ENCODE measurements at places on chromosomes 7 and 10.

GRCh38 chr7:33831389-33832141 is 73.8 kb upstream of the BMPER start:
- no peak for DNase-seq

- DNase-seq = no peak
Measured at GRCh38 chr7:1939434-1940401, 269.6 kb downstream of the ELFN1 start.

GRCh38 chr7:145016068-145016467 is 180.2 kb upstream of the TPK1 start:
- DNase-seq = no peak

- DNase-seq = no peak
Measured at GRCh38 chr10:119225083-119225658, 17.8 kb downstream of the GRK5 start.

- DNase-seq = no peak
Measured at GRCh38 chr7:25375805-25376600, 147.7 kb upstream of the NPVF start.

- peak; percentile 93 for DNase-seq
Measured at GRCh38 chr10:46022978-46023702, 7.3 kb downstream of the NCOA4 start.

DNA sequence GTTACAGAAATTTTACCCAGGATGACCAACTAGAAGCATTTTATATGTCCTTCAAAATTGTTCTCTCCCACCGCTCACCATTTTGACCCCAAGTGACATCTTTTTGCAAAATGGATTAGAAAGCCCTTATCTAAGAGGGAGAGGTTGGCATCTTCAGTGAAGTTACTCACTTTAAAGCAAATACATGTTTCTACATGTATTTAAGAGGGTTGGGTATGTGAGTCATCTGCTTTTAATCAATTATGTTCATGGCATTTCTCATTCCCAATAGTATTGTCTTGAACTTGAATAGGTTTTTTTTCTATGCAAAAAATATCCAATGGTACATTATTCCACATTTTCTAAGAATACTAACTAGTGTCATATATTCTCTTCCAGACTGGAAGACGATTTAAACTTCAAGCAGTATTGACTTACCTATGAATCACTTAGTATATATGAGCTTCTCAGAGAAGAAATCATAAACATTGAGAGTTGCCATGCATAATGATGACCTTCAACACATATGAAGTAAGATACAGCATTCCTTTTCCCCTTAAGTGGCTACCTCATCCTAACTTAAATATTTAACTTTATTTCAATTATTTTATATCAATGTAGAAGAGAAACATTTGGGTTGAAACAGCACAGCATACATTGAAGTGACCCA is 132.8 kb downstream of the POLR1F start:
- DNase-seq = no peak

GRCh38 chr7:65390588-65390987 is 16.9 kb downstream of the ZNF92 start:
- no peak for DNase-seq

GRCh38 chr10:118409295-118409694 is 67.2 kb upstream of the FAM204A start:
- DNase-seq = no peak

DNA sequence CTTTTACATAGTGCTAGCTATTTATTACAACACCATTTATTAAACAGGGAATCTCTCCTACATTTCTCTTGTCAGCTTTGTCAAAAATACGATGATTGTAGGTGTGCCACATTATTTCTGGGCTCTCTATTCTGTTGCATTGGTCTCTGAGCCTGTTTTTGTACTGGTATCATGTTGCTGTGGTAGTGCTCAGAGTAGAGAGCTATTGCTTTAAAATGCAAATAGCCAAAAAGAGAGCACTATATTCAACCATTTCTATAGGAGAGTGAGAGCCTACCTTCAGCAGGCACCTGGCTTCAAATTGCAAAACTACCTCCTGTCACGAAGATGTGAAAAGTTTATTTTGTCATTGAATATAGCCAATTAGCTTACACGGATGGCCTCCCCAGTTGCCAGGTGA is 8.1 kb downstream of the ZNF92 start:
- DNase-seq = no peak

DNA sequence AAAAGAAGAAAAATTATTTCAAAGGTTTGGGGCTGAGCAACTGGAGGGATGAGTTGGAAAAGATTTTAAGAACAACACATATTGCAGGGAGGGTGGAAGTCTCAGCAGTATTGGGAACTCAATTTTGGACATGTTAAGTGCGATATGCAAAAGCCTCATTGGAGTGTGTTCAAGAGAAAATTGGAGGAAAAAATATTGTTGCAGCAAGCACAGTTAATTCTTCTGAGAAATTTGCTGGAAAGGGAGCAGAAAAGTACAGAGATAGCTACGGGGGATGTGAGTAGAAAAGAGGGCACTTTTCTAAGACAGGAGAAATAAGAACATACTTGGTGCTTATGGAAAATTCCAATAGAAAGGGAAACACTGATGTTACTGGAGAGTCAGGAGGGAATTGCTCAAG is 59.8 kb upstream of the MAGI2 start:
- DNase-seq = no peak

DNA sequence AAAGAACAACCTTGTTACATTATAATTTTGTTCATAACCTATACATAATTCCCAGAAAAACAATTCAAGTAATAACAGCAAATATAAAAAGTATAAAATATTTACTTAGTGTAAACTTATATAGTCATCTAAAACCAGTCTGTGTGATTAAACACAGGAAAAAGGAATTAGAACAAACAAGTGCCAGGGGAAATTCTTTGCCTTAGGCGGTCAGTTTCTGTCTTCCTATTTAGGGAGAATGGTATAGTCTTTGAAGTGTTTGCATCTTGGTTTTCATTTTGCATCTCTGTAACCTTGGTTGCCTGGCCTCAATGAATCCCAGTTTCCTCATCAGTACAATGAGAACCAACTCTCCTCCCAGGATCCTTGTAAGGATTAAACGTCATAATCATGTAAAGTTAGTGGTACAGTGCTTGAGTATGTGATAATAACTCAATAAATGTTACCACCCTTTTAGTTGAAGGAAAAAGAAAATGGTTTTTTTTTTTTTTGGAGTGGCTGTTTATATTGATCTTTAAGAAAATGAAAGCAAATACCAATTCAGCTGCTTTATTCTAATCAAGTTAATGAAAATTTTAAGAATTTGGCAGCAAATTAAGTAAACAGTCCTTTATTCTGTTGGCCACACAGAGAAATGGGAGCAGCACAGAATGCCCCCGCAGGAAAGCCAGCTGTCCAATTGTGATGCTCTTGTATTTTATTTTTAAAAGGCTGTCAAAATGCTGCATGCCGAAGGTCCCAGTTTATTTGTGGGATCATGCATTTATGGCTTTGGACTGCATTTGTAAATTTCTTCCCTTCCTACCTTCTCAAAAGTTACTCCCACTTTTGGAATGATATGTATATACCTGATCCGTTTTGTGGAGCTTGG is 61.8 kb downstream of the SHH start:
- no peak for DNase-seq

DNA sequence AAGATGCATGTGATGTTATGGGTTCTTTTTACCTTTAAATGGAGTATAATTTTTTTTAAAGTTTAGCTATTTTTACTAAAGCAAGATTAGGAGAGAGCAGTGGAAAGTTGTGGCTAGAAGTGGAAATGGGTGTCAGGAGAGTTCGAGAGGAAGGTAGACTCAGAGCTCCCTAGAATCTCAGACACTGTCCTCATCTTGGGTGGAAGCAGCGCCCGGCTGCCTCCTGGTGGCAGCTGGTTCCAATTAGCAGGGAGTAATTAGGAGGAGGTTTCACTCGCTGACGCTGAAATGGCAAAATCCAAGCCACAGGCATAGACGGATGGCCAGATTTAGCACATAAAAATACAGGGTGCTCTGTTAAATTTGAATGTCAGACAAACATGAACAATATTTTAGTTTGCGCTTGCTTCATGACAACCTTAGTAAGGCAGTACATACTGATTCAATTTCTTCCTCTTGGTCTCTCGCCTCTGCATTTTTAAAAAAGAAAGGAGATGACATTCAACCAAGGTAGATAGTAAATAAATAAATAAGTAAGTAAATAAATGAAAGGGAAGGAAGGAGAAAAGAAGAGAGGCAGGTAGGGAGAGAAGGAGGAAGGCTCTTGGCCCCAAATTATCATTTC is 58.5 kb downstream of the LGI1 start:
- DNase-seq = peak; percentile 58

GRCh38 chr10:50503661-50504320 is 120.0 kb downstream of the SGMS1 start:
- no peak for DNase-seq

DNA sequence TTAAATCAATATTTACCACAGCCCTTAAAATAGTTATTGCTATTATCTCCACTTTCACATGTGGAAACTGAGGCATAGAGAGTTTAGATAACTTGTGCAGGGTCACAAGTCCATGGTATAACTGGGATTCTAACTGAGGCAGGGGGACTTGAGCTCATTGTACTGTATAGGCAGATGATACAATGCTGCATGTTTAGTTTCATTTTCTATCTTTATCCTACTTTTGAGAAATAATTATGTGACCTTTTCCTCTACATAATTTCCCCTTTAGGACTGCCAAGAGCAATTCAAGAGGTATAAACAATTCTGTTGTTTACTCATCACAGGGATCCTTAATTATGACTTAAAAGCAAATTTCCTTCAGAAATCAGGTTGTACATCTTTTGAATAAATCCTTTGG is 193.1 kb downstream of the SUGCT start:
- DNase-seq = no peak

GRCh38 chr7:55212176-55212575 is 153.0 kb upstream of the LANCL2 start:
- DNase-seq = no peak

GRCh38 chr7:88337572-88337971 is 30.9 kb upstream of the STEAP4 start:
- no peak for DNase-seq

DNA sequence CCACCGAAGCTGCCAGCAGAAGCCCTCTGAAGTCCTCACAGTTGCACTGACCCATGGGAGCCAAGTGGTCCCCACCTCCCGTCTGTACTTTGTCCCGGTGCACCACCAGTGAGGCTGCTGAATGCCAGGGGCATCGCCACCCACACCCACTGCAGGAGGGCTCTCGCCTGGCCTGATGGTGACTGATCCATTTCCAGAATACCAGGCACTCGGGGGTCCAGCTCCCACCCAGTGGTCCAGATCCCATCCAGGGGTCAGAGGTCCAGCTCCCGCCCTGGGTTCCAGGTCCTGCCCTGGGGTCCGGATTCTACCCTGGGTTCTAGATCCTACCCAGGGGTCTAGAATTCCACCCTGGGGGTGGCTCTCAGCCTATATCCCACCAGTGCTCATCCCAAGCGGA is 9.1 kb upstream of the JAKMIP3 start:
- DNase-seq = no peak

DNA sequence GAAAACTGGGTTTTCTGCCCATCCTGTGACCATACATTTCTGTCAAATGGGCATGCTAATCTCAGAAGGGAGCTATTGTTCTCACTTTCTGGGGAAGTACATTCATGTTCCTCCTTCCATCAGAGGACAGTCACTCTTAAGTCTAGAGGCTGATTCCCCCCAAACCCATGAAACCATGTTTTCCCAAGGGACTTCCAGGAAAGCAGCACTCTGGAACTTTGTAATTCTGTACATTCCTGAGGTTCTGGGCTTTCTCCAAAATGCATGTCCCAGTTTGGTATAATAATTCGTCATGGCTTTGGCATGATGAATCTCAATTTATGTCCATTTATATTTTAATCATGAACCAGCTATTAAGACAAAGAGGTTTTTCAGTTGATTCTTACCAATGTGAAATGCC is 688.1 kb downstream of the LRMDA start:
- no peak for DNase-seq

DNA sequence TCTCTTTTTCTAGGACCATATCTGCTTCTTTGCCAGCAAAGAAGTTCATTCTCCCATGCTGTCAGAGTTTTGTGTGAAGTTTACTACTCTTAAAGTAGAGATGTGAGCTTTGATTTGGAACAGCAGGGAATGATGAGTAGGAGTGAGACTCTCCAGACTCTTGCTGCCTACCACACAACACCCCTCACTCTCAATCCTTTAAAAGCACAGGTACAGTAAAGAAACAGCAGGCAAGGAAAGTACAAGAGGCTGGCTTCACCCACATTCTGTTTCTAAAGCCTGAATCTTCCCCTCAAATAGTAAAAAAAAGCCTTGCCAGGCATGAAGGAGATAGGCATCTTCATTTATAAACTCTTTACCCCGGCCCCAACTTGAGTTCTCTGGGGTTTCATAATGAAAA is 97.3 kb downstream of the ARMH3 start:
- no peak for DNase-seq

GRCh38 chr7:36021367-36021766 is 131.7 kb upstream of the EEPD1 start:
- no peak for DNase-seq

DNA sequence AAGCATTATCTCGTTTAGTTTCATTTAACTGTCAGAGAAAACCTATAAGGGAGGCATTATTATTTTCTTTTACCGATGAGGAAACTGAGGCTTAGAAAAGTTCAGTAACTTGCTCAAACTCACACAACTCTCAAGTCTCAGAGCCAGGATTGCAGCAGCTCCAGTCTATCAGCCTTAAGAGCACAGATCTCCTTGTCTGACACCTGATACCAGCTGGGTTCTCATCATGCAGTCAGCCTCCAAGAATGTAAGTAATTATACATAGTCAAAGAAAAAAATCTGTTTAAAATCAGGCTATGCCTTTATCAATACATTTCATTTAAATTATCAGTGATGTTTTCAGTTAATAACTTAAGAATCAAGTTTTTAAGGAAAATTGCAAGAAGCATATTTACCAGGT is 236.6 kb upstream of the TCF7L2 start:
- no peak for DNase-seq

DNA sequence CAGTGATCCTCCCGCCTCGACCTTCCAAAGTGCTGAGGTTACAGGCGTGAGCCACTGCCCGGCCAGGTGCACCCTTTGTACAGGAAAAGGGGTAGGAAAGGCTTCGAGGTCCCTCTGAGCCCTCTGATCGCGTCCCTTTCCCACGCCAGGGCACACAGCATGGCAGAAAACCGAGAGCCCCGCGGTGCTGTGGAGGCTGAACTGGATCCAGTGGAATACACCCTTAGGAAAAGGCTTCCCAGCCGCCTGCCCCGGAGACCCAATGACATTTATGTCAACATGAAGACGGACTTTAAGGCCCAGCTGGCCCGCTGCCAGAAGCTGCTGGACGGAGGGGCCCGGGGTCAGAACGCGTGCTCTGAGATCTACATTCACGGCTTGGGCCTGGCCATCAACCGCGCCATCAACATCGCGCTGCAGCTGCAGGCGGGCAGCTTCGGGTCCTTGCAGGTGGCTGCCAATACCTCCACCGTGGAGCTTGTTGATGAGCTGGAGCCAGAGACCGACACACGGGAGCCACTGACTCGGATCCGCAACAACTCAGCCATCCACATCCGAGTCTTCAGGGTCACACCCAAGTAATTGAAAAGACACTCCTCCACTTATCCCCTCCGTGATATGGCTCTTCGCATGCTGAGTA is 871 bp downstream of the POP7 start:
- no peak for DNase-seq

- no peak for DNase-seq
Measured at GRCh38 chr7:129665013-129665401, 53.5 kb downstream of the NRF1 start.
